Thoracic aorta (tissue), 2 donors: ENCODE measurements at places on chromosomes 5 and 9. TPM values are rescaled to one million over a fixed set of nuclear protein-coding genes. Genes with fewer than 3 reads are reported as not detected.
A peak's percentile ranks its signal among the peaks of the same experiment; 100 is the strongest.

ENTPD2 gene
- total RNA-seq, result 0.95 TPM

FCHO2 gene
- 38.2 TPM for total RNA-seq

SLC36A1 gene
- 26.5 TPM for total RNA-seq

ST8SIA4 gene
- 7.0 TPM for total RNA-seq

HSPA4 gene
- 55.3 TPM for total RNA-seq

SMIM33 gene
- total RNA-seq, result not detected

TAF11L10 gene
- not detected for total RNA-seq

DNA sequence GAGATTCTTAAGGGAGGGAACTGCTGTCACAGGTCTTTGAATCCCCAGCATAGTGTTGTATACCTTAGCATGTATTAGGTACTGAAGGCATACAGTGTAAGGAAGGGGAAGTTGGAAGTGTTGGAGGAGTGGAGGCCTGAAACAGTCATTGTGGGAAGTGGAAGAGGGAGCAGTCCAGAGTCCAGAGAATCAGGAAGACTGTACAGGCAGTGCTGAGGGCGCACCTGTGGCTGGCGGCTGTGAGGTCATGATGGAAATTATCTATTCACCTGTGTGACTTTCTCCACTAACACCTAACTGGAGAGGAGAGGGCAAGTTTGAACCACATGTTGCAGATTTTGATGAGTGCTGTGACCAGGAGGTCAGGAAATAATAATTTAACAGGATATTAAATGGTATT, 119.7 kb upstream of the NIPBL start:
- DNase-seq, result no peak
- no peaks in the 10 kb centered on the region for H3K27me3 ChIP-seq
- no peak overlapping the region for H3K4me3 ChIP-seq
- no peaks in the 10 kb centered on the region for H3K4me1 ChIP-seq
- no peak overlapping the region for H3K27ac ChIP-seq

DNA sequence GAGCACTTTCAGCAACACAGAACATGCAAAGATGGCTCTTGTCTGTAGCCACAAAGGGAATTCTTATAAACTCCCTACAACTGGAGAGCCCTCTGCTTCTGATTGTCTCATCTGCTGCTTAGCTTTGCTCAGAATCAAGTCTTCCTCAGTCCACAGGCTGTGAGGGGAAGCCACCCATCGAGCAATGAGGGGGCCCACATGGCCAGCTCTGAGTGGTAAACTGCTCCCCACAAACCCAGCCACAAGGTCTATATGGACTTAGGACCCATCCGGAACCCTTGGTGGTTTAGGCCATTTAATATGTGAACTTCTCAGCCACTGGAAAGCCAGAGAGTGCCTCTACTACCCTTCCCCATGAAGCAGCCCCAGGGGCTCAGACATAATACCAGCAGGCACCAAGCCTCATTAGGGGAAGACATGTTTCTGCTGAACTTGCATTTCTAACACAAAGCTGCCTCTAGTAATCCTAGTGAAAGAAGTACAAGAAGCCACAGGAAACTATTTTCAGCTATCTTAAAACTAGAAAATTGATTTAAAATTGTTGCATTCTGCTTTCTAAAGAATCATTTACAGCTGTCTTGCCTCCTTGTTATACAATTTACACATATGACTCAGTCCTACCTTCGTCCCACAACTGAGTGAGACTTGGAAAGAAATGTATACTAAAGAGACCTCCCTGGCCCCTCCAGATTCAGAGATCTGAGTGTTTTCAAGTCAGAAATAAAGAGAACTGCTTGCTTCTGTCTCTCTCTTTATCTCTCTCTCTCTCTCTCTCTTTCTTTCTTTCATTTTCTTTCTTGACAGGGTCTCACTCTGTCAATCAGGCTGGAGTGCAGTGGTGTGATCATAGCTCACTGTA, 90.2 kb downstream of the ESM1 start:
- DNase-seq, result no peak
- H3K36me3 ChIP-seq, result no peaks in the 10 kb centered on the region

- DNase-seq, result no peak
- no peaks in the 10 kb centered on the region for H3K36me3 ChIP-seq
- H3K4me3 ChIP-seq, result no peak overlapping the region
Observed at GRCh38 chr5:139926797-139927503, 116.1 kb downstream of the NRG2 start.

DNA sequence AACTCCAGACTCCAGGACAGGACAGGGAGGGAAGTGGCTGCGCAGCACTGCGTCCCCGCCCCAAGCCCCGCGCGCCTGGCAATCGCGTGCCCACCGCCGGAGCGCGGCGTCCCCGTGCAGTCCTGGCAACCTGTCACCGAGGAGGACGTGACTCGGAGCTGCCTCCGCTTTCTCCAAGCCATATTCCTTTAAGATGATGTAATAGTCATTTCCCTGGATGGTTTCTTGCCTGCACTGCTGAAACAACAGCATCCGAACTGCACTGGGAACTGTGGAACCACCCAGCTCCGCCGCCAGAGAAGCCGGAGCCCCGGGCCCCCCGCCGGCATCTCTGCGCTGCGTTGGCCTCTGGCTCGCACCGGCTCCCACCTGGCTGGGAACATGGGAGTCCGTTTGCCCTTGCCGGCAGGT, 34.5 kb downstream of the KCTD16 start:
- no peaks in the 10 kb centered on the region for H3K27me3 ChIP-seq
- H3K36me3 ChIP-seq, result no peaks in the 10 kb centered on the region
- no peak for DNase-seq
- H3K27ac ChIP-seq, result no peak overlapping the region

GRCh38 chr5:115594128-115595047, 7.9 kb downstream of the TICAM2 start:
- no peak overlapping the region for H3K27ac ChIP-seq
- H3K36me3 ChIP-seq, result no peaks in the 10 kb centered on the region
- no peaks in the 10 kb centered on the region for H3K27me3 ChIP-seq
- H3K4me1 ChIP-seq, result peaks cover 13% of the 10 kb centered on the region
- H3K4me3 ChIP-seq, result no peak overlapping the region

DNA sequence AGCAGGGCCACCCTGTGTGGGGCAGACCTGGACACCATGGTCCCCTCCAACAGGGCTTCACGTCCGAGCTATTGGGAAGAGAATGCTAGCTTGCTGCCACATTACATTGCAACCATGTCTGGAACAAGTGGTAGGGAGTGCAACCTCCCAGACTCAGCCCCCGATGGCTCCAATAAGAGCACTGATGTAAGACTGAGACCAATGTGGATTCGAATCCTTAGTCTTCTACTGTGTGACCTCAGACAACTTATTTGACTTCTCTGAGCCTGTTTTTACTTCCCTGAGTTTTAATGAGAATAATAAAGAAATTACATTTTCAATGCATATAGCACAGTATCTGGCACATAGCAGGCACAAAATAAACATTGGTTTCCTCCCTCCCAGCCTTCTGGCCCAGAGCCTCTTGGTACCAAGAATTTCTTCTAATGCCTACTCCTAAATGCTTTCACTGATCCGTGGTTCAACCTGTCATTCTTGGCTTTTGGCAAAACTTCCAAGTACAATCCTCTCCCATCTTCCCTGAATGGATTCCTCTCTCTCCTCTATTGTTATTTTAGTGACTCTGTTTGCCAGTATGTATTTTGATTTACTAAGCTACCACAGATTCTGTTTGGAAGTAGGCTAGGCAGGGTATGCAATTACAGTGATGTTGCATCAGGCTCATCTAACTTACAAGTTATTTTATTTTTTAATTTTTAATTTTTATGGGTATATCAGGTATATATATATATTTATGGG, 34.6 kb upstream of the COL15A1 start:
- DNase-seq, result no peak
- H3K27ac ChIP-seq, result peak overlapping the region; percentile 46
- H3K27me3 ChIP-seq, result no peaks in the 10 kb centered on the region

DNA sequence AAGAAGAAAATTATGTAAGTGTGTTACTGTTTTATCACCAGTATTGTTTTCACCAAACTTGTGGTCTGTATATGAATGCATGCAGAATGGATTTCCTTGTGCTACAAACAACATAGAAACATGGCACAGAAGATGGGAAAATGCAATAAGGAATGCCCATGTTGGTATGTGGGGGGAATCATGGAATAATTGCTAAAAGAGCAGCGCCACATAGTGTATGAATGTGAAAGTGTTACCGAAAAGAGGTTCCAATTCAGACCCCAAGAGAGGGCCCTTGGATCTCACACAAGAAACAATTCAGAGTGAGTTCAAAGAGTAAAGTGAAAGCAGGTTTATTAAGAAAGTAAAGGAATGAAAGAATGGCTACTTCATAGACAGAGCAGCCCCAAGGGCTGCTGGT, 26.4 kb upstream of the TYRP1 start:
- no peaks in the 10 kb centered on the region for H3K4me1 ChIP-seq
- DNase-seq, result no peak
- H3K36me3 ChIP-seq, result no peaks in the 10 kb centered on the region

- H3K36me3 ChIP-seq, result no peaks in the 10 kb centered on the region
- DNase-seq, result no peak
- H3K4me3 ChIP-seq, result no peak overlapping the region
- H3K4me1 ChIP-seq, result no peaks in the 10 kb centered on the region
- H3K27ac ChIP-seq, result no peak overlapping the region
- H3K27me3 ChIP-seq, result no peaks in the 10 kb centered on the region
Observed at GRCh38 chr5:19701731-19702130, 286.3 kb downstream of the CDH18 start.

GRCh38 chr9:19533373-19533772, 124.6 kb downstream of the ACER2 start:
- no peaks in the 10 kb centered on the region for H3K4me1 ChIP-seq
- H3K4me3 ChIP-seq, result no peak overlapping the region
- H3K27ac ChIP-seq, result no peak overlapping the region
- no peaks in the 10 kb centered on the region for H3K27me3 ChIP-seq
